Fibroblast of skin of left quadriceps (primary cell): ENCODE measurements at places on chromosomes 12 and 14.

DNA sequence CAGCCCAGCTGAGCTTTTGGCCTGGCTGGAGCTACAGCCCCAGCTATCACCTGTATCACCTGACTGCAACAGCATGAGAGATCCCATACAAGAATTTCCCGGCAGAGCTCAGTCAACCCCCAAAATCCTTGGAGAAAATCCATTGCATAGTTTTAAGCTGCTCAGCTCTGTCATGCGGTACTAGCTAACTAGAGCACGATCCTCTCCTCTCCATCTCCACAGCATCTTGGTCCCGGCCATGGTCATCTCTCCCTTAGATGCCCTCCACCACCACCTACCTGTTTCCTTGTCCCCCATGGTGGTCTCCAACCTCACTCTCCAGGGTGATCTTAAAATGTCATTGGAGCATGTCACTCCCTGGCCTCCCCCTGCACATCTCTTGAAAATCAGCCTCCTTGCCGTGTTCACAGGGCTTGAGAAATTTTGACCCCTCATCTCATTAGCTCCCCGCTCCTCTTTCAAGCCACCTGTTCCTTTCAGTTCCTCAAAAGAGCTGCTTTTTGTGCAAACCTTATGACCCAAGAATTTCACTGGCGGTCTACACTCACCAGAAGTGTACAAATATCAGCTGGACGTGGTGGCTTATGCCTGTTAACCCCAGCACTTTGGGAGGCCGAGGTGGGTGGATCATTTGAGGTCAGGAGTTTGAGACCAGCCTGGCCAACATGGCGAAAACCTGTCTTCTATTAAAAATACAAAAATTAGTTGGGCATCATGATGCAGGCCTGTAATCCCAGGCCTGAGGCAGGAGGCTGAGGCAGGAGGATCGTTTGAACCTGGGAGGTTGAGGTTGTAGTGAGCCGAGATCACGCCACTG, 8.1 kb upstream of the CLMN start:
- DNase-seq: no peak

DNA sequence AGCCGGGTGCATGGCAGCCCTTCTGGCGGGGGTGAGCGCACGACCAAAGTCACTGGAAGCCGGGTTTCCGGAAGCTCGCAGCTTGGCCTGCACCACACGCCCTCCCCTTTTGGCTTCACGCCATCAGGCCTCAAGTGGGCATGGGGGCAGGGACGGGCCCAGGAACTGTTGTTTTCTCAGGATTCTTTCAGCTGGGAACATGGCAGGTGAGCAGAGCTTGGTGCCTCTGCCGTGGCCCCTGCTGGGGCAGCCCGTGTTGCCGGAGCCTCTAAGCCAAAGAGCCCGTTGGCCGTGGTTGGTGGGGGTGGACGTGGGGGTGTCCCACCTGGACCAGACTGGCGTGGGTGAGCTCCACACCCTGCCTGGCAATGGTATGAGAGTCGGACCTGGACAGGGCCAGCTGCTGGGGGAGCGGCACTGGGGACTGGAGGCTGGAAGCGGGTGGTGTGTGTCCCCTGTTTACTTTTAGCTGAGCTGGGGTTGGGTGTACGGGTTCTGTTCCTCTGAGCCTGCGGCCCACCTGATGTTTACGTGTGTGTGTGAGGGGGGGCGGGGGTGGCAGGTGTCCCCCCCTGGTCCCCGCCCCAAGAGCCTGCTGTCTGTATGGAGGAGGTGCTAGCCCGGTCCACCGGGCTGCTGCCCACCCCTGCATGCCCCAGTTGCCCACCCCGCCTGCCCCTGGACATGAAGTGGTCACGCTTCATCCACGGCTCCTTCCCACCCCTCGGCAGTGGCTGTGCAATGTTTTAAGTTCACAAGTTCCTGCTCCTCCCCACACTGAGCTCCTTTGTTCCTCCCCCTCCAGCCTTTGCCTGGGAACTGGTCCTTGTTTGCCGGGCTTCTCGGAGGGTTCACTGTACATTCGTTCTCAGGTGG, 28.7 kb upstream of the PLD4 start:
- no peak for DNase-seq

DNA sequence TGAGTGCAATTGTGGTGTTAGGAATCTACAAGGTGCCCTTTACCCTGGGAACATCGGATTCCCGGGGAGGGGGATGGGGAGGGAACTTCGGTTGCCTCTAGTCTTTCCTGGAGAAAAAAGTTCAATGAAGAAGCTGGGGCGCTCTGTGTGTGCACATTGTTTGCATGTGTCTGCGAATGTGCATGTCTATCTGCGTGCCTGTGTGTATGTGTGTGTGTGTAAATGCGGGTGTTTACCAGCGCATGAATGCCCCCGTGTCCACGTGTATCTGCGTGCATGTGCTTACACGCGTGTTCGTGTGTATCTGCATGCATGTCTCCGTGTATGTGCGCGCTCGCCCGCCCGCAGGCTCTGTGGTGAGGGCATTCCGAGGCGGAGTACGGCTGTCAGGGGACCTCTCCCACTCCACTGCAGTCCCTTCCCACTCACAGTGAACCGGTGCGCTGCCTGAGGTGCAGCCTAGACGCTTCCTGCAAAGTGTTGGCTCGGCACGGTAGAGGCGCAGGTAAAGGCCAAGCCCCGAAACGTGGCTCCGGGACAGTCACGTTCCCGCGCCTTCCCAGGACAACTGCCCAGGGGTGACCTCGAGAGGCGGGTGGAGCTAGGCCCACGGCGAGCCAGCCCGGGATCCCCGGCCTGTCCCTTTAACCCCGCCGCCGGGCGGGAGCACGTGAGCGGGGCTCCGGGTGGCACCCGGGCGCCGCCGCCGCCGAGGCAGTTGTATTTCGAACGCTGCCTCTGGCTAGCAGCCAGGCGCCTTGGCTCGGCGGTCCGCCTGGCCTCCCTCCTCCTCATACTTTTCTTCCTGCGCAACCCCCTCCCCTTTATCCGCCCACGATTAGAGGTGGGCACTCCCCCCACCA, 539 bp upstream of the HMGA2 start:
- no peak for DNase-seq

DNA sequence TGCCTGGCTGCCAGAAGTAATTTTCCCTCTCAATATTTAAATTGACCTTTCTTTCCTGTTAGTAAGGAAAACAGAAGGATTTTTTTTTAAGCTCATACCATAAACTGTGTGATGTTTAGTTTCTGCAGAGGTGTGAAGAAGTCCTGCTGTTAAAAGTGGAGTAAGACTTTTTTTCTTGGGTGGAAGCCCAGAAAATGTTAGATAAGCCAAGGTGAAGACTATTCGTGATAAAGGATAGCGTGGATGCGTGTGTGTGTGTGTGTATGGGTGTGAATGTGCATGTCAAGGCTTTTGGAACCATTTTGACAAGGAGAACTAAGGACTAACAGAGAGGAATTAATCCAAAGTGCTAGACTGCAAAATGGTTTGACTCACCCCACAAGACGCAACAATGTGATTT, 152.9 kb upstream of the SEL1L start:
- no peak for DNase-seq

- no peak for DNase-seq
Observed at GRCh38 chr14:34580381-34580780, 40.9 kb upstream of the EAPP start.

DNA sequence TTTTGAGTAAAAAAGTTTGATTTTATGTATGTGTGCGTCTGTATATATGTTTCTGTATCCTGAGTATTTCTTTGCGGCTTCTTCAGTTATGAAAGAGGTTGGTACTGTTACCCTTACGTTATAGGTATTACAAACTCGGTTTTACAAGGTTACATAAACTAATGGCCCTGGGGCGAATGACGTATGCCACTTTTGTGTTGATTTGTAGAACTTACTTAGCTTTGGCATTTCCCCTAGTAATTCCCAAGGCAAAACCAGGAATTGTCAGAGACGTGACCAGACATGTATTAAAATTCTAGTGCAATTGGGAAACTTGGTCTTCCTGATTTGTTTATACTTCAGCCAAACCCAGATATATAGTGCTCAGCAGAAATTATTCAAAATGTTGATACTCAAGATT, 93.3 kb downstream of the DUSP16 start:
- DNase-seq: no peak

- DNase-seq: no peak
Observed at GRCh38 chr14:104246401-104247335, 108.3 kb downstream of the KIF26A start.

DNA sequence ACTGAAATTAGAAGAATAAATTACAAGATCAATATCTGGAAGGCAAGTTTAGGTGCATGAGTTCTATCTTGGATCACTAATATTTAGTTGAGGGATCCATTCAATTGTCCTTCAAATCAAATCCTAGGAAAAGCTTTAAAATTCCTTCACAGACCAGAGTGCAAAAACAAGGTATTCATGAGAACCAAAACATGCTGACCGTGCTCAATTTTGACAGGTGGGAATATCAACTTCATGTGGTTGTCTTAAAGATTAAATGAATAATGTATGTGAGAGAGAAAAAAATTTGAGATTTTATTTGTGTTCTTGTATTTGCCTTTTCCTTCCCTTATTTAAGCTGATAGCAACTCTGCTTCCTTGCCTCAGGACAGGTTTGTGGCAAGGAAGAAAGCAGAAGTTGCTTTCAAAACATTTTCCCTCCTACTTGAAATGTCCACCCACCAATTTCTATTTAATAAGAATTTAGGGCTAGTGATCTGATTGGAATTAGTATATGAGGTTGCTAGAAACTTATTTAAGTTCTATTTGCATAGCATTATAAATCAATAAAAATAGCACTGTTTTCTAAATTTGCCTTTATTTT, 4.9 kb upstream of the PPP1R12A start:
- no peak for DNase-seq

DNA sequence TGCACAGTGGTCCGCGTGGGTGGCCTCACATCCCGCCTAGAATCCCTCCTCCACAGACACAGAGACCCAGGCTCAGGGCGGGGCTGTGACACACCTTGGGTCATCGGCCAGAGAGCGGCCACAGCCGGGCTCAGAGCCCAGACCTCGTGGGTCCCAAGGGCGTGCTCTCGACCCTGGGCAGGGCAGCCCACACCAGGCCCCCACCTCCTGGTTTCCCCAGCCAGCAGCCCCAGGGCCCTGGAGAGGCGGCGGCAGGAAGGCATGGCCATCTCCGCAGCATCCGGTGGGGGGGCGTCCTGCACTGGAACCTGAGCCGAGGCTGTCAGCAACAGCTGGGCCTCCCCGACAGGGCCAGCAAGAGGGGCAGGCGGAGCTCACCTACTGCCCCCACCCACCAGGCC, 15.2 kb downstream of the JAG2 start:
- DNase-seq: no peak

GRCh38 chr12:131818821-131819585, 9.2 kb upstream of the MMP17 start:
- DNase-seq: no peak

DNA sequence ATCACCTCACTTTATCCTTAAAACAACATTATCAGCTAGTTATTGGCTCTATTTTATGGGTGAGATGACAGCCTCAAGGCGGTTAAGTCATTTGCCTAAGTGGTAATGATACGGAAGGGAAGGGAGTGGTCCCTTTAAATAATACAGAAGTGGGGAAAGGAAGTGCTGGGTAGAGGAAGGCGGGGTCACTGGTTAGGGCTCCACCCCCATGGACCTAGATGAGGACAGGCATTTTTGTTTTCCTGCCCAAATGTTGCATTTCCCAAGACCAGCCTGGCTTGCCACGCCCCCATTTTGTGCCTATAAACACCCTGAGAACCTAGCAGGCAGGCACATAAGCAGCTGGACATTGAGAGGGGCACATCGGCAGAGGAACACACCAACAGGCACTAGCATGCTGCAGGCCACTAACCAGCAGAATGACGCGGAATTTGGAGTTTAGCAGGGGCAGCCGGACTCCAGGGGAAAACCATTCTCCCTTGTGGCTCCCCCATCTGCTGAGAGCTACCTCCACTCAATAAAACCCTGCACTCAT, 100.9 kb downstream of the EPS8 start:
- DNase-seq: no peak

GRCh38 chr14:102282751-102283465, 22.1 kb downstream of the MOK start:
- DNase-seq: no peak

DNA sequence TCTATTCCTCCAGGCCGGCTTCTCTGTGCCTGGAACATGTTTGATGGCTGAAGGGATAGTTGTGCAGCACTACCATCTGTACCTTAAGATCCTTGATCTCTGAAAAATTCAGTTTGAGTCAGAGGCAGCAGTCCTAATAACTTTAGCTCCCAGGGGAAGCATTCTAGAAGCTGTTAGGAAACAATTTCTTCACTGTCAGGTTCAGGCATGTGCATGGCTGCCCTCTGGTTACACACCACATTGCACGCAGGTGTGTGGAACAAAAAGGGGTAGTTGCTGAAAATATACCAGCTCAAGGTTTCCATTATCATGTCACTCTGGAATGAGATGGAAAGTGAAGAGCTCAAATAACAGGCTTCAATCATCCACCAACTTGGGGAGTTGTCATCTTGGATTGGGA, 80.1 kb downstream of the CHST11 start:
- no peak for DNase-seq

DNA sequence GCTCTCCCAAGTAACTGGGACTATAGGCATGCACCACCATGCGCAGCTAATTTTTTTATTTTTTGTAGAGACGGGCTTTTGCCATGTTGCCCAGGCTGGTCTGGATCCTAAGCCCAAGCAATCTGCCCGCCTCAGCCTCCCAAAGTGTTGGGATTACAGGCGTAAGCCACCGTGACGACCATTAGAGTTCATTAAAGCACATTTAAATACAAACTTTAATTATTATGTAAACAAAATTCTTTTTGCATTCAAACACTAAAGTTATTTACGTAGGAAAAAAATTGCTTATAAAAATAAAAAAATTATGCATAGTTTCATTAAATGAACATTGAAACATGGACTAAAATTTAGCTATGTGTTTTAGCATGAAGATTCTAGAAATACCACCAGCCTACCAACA, 7.2 kb downstream of the RPAP3 start:
- DNase-seq: no peak

DNA sequence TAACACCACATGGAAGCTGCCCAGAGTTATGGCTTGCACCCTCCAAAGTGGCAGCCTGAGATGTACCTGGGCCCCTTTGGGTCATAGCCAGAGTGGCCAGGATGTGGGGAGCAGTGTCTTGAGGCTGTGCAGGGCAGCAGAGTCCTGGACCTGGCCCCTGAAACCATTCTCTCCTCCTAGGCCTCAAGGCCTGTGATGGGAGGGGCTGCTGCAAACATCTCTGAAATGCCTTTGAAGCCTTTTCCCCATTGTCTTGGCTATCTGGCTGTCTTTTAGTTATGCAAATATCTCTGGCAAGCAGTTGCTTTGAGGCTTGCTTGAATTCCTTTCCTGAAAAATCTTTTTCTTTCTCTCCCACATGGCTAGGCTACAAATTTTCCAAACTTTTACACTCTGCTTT, 356.5 kb downstream of the DAD1 start:
- DNase-seq: no peak

DNA sequence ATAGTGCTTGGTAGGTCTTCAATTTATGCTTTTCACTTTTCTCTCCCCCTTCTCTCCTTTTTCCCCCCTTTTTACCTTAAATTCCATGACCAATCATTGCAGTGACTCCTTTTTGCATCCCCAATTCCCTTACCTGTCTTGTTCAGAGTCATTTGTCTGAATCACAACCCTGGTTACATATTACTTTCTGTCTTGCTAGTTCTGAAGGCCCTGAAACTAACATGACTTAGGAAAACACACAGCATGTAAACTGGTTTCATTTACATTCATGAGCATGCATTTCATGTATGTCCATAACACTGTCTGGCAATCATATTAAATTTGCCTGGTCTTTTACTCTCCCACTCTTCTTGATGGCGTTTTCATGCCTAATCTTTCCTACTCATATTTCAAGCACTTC, 20.3 kb upstream of the FOXG1 start:
- no peak for DNase-seq

- DNase-seq: no peak
Observed at GRCh38 chr12:104823985-104824461, 134.1 kb downstream of the SLC41A2 start.
